ENCODE measurements at places on chromosomes 1 and 21.
A peak's percentile ranks its signal among the peaks of the same experiment; 100 is the strongest.

DNA sequence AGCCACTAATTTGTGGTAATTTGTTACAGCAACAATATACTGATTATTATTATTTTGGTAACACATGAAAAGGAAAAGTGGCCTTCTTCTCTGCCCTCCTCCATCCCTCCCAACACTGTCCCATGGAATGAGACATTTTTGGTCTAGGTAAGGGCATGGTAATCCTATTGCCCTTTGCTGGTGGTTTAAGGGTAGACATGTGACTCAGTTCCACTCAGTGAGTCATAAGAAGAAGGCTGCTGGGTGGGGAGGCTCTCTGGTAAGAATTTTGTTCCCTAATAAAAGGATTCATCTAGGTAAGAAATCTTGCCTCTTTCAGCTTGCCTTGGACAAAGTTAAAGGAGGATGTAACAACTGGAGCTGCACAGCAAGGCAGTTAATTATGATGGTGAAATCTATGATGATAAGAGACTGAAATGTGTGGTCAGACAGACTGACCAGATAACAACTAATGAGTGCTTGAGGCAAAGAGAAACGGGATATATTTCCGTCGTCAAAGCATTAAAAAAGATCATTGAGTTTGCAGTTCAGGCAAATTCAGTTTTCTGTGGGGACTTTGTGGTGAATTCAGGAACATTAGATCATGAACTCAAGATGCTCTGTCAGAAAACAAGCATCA, 232.0 kb upstream of the KCNK2 start:
- no peak for DNase-seq

DNA sequence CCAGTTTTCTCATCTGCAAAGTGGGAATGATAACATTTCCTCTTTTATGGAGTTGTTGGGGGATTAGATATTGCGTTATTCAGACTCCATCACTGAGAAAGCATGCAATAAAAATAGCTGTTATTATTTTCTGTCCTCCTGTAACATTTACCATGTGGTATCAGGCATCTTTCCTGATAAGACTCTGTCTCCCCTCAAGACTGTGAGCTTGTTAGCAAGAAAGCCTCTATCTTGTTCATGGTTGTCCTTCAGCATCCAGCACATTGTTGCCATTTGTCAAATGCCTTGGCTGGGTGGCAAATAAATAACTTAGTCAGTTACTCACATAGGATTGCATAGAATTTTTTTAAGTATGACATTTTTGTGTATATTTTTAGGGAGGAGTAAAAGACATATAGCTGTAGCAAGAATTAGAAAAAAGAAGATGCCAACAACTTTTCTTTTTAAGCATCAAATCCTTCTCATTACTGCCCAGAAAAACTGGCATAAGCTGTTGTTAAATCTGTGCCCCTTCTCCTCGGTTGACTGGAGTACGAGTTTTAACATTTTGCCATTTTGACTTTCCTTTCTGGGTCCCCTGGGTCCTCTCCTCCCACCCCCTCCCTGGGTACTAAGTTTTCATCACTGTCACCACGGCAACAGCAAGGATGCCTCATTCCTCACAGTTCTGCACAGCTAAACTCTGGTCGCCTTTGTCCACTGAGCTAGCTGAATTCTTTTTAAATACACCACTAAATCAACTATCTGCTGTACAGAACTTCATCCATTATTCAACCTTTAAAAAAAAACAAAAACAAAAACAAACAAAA, 1.0 kb upstream of the JAM2 start:
- no peak for DNase-seq

DNA sequence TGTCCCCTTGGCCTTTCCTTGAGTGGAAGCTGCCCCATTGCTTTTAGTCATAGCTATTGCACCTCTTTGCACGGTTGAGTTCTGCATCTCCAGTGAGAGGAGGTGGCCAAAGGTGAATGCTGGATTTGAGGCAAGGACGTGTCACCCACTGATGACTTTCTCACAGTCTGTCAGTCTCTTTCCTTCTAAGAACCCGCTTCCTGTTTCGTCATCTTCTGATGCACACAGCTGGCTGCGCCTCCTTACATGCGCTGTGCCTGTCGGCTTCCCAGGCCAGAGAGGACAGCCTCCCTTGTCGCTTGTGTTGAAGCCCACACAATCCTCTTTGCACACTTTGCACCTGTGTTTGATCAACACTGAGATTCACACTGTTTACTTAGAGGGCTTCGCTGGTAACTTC, 41.8 kb upstream of the PWP2 start:
- peak; percentile 73 for DNase-seq

DNA sequence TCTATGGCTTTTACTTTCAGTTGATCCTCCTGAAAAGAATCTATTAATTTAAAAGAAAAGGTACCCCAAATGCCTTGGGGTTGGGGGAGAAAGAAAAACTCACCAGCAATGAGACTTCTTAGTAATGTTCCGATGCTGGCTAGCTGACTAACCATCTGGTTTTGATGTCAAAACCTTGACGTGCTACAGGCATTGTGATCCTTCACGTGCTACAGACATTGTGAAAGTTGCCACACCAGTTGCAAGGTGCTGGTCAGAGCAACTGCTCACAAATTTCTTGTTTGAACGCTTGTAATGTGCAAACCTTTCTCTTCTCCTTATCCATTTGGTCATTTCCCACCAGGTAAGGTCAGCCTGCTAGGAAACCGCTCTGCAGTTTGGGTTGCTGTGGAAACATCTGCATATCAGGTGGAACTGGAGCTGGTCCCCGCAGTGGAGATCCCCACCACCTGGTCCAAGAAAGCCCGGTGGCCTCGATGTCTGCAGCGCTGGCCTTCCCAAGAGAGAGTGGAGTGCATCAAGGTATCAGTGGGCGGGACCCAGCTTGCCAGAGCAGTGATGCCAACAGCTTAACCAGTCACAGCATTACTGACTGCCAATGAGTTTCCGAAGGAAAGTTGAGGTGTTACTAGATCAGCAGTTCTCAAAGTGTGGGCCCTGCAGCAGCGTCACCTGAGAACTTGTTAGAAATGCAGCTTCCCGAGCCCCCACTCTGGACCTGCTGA, 16.1 kb downstream of the MAB21L3 start:
- DNase-seq: no peak

- DNase-seq: no peak
These were observed 6.6 kb downstream of the PEX10 start for GRCh38 chr1:2405588-2406295.

DNA sequence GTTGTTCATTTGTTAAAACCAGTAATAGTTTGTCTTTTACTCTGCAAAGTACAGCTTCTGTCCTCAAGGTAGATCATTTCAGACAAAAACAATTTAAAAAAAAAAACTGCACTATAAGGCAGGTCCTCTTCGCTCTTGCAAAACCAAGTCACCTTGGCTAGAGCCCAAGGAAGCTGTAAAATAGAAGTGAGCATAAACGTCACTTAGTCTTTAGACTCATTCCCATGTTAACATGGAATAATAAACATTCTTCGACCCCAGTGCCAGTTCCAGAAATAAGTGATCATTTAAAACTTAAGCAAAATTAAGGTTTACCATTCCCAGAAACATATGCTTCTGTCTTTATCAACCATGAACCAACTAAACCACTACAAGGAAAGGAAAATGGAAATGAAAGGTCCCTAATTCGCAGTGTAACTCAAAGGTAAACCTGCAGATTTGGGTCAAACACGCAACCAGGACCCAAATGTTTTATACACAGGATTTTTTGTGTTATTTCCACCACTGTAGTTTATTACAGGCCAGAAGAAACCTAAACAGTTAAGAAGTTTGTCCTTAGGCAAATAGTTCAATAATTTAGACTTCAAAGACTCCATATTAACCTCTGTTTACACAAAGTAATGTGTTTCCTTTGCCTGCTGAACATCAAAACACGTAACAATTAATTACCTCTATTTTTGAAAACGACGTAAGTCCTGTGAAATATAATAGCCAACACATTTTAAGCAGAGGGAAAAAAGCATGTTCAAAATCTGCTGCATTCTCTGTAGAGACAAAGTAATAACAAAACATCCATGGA, 54.6 kb downstream of the TGFBR3 start:
- no peak for DNase-seq

DNA sequence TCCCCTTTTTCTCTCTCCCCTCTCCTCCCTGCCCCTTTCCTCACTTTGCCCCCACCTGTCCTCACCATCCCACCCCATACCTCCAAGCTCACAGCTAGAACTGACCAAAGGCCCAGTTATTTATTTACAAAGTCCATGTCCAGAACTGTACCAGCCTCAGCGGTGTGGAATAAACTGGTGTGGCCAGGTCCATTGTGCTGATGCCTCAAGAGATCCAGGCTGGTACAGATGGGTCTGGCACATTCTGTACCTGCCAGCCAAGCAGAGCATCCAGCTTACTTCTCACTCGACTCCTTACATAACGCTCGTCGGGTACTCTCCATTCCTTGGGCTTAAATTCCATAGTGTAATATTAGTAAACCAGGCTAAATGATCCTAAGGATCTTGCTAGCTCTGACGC, 11.8 kb downstream of the PDZK1IP1 start:
- no peak for DNase-seq

- no peak for DNase-seq
These were observed 344.0 kb upstream of the USP24 start for GRCh38 chr1:55559161-55559611.

DNA sequence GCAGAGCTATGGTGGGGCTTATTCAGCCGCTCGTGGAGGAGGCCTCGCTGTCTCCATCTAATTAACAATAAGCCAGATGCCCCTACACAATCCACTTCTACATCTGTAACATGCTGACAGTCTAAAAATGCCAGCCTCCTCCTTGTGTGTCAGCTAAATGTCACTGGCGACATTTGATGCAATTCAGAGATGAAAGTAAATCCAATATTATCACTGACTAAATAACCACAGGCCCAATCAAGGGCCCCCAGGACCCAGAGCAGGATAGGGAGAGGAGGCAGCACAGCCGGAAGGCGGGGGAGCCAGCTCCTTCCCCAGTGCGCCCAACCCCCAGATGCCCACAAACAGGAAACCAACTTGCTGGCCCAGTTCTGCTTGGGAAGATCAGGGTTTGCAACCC, 76.6 kb downstream of the DMRTA2 start:
- DNase-seq: no peak

- no peak for DNase-seq
These were observed 119.8 kb upstream of the SPAG17 start for GRCh38 chr1:118304722-118305359.

DNA sequence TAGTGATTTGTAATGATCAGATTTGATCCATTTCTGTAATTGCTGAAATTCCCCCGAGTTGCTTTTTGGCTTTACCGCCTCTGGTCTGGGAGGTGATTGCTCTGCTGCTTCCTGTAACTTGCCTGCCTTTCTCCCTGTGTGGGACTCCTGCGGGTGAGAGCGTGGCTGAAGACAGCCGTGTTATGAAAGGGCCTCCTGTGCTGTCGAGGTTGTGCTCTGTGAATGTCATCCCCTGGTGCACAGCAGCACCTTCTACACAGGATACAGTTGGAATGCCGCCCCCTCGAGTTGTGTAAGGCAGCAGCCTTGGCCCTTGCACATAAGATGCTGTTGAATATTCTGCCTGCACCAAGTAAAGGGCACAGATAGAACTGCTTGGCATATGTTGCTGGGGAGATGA, 5.9 kb downstream of the SOD1 start:
- DNase-seq: no peak

GRCh38 chr1:190665045-190665444, 187.4 kb upstream of the BRINP3 start:
- DNase-seq: no peak

GRCh38 chr1:212754680-212755079, 36.9 kb downstream of the NSL1 start:
- no peak for DNase-seq

- DNase-seq: no peak
These were observed 8.6 kb upstream of the COL6A2 start for GRCh38 chr21:46089285-46089684.

- DNase-seq: no peak
These were observed 1.4 kb upstream of the EPHB2 start for GRCh38 chr1:22709227-22709626.

GRCh38 chr1:226061841-226062557, 517 bp upstream of the H3-3A start:
- DNase-seq: peak; percentile 54
